HepG2 (cell line): ENCODE measurements at places on chromosomes 5 and 9.

DNA sequence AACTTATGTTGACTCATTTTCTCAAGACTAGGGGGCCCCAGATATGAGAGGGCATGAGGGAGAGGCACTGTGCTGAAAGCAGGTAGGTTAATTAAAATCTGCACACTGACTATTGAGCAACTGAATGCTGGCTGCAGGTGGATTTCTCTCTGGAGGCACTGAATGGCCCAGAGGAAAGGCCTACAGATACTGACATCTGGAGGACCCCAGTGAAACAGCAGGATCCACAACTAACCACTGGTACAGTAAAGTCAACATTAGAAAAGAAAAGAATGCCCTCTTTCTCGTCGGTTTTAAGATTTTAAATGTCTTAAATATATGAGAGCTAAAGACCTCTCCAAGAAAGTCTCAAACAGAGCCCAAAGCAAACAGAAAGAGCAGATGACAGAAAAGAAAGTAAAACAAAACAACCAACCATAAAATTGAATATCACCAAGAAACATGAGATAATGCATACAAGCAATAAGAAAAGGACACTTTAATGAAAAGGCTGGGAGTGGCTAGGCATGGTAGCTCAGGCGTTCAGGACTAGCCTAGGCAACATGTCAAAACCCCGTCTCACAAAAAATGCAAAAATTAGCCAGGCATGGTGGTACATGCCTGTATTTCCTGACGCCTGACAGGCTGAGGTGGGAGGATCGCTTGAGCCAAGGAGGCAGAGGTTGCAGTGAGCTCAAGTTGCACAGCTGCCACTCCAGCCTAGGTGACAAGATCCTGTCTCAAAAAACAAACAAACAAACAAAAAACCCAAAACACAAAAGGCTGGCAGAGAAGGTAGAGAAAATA lies 43.3 kb downstream of the PUM3 start:
- DNase-seq, result peak; percentile 24

- no peak for DNase-seq
These were observed 228.8 kb downstream of the PLK2 start for GRCh38 chr5:58231041-58231440.

- DNase-seq, result no peak
These were observed 52.8 kb downstream of the PTCD2 start for GRCh38 chr5:72372923-72373322.

- DNase-seq, result no peak
These were observed 1056.5 kb upstream of the EDIL3 start for GRCh38 chr5:85441156-85441555.

GRCh38 chr5:56003179-56003578 lies 8.4 kb upstream of the IL6ST start:
- peak; percentile 90 for DNase-seq

- no peak for DNase-seq
These were observed 65.0 kb upstream of the RAPGEF1 start for GRCh38 chr9:131804826-131805225.

DNA sequence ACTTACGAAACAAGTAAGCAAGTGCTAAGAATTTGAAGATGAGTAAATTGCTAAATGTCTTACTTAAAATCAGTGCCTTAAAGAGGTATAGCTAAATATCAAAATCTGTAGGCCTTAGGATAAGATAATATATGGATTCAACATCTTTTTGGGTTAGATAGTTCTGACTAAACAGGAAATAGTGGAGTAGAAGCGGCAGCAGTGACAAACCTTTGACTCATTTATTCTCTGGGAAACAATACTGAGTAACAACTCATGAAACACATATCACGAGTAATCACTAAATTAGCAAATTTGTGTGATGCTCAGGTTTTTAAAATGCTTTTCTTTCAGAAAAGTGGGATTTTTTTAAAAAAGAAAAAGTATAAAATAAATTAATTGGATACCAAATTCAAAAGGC lies 762.1 kb upstream of the TYRP1 start:
- DNase-seq, result no peak

DNA sequence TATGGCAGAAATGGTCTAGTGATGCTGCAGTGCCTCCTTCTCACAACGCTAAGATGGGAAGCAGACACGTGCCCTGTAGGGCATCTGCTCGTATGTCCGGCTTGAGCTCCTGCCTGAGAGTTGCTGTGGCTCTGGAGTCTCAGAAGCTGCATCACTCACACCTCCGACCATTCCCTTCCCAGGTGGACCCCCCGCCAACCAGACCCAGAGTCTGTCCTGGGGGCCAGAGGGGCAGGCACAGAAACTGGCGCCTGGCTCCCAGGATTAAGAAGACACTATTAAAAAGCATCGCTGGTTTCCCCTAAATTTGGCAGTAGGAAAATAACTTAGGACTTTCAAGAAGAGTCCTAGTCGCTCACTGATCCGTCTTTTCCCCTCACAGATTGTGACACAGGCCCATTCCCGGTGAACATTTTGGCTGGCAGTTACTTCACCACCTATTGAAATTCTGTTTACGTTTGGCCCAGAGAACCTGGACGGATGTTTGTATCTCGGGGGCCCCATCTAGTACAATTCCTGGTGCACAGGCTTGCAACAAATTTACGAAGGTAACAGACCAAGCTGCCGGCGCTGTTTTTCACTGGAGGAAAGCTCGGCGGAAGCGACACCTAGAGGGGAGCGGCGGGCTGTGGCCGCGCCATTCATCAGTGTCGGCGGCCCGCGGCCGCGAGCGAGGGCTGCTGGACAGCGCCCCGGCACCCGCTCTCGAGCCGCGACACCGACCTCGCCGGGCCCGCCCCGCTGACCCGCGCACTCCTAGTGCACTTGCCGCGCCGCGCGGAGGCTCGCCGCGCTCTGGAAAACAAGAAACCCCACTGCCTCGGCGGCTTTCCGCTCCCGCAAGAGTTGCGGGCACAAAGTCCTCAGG lies 1.6 kb downstream of the FSTL4 start:
- peak; percentile 23 for DNase-seq

GRCh38 chr5:2256691-2257280 lies 374.1 kb upstream of the IRX4 start:
- DNase-seq, result no peak

GRCh38 chr5:42854795-42855194 lies 43.1 kb upstream of the SELENOP start:
- DNase-seq, result peak; percentile 77

DNA sequence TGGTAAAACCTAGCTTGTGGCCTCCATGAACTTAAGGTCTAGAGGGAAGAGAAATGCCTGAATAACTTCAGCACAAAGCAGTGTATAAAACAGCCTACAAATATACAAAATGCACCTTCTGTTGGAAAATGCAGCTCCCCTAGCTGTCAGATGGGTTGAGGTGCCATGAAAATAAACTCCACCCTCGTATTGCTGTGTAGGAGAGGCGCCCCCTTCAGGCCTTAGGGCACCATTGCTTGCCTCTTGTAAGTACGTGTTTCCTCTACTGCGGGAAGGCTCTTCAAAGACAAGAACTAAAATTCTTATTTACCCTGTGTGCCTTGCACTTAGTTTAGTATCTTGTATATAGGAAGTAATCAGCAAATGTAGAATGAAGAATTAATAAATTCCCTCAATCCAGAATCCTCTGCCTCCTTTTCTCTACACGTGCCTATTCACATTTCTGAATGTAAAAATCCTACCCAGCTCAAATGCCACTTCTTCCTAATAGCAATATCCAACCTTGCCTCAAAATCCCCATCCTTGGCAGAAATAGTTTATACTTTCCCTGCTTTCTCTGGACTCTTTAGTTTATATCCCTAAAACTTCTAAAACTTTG lies 393.7 kb upstream of the PDE4D start:
- DNase-seq, result peak; percentile 69

- DNase-seq, result no peak
These were observed 181.7 kb downstream of the DOCK8 start for GRCh38 chr9:396396-396795.

GRCh38 chr9:69672596-69673310 lies 582 bp upstream of the APBA1 start:
- DNase-seq, result peak; percentile 55

GRCh38 chr9:113356686-113357292 lies 7.4 kb downstream of the BSPRY start:
- no peak for DNase-seq

DNA sequence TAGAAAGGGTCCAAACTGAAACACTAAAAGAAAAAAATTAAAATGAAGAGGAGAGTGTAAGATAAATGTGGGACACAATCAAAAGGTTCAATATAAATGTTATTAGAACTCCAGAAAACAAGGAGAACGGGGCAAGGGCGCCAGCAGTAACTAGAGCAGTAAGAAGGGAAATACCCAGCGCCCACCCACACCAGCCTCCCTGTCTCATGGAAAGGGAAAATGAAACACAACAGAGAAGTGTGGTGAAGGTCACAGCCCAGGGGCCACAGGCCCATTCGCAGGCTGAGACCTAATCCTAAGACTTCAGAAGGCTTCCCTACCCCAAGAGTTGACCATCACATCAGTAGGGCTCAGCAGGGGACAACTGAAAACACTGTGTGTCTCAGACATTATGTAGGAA lies 45.8 kb upstream of the CLK4 start:
- DNase-seq, result no peak

DNA sequence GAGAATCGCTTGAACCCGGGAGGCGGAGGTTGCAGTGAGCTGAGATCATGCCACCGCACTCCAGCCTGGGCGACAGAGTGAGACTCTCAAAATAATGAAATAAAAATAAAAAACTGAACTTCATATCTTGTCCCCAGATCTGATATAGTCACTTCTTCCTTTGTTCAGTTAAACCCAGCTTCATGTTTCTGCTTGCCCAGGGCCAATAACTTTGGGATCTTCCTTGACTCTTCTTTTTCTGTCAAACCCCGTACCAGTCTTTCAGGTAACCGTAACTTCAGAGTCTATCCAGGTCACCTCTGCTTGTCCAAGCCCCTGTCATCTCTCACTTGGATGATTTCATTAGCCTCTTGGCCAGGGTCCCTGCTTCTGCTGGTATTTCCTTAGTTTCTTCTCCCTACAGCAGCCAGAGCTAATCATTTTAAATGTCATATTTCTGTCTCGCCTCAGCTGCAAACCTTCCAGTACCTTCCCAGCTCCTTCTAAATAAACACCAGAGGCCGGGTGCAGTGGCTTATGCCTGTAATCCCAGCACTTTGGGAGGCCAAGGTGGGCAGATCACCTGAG lies 19.7 kb upstream of the ABL1 start:
- no peak for DNase-seq

DNA sequence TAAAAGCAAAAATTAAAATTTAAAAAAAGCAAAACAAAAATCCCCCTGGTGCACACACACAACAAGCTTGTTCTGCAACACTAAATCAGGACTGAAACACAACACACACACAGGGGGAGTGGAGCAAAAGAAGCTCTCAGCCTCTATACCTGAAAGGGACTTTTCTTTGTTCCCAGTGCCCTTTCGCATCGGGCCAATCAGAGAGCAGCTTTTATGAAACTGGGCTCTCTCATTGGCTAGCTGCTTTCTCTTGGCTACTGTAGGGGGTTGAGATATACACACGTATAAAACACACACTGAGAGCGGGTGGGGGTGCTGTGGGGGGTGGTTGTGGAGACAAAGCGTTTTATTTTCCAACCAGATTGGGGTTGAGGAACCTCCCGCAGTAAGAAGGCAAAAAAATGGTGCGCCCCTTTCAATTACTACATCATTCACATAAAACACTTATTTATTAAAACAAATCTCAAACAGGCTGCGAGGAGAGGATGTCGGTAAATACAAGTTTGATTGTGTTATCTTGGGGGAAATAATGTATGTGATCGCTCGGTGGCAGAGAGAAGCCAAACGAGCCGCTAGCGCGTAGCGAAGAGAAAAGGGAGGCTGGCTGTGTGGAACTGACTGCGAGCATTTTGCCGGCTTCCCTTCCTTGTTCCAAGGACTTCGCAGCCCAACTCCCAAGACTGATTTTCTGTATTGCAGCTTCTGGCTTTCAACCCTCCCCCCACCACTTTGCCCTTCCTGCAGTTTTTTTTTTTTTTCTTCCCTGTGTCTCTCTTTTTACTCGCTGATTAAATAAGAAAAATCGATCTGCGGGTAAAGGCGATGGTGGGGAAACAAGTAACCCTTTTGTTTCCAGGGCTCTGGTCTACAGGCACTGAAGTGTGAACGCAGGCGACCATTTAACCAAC lies 2.5 kb upstream of the ZNF608 start:
- DNase-seq, result peak; percentile 81

DNA sequence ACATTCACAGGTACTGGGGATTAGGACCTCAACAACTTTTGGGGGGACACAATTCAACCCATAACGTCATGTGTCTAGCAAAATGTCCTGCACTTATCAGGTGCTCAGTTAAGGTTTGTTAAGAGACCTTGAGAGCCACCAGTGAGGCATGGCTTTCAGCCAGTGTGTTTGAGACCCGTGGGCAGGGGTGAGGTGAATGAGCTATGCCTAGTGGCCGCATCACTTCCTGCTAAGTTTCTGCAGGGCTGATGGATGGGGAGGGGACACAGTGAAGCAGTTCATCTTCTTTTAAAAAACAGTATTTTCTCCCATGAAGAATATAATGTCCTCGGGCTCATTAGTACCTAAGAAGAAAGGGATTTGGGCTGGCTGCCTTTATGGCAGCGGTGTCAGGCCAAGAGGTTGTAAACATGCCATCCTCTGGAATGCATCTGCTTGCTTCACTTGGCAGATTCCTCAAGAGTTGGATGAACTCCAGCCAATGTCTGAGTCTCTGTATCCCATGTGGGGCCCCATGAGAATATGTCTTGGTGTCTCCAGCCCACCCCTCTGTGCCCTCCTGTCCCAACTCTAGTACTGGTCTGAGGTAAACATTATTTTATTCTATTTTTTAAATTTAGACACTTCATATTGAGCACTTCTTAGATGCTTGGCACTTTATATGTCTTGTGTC lies 282.2 kb downstream of the CWC27 start:
- DNase-seq, result no peak

- DNase-seq, result no peak
These were observed 115.7 kb downstream of the PAPPA start for GRCh38 chr9:116269250-116269649.

DNA sequence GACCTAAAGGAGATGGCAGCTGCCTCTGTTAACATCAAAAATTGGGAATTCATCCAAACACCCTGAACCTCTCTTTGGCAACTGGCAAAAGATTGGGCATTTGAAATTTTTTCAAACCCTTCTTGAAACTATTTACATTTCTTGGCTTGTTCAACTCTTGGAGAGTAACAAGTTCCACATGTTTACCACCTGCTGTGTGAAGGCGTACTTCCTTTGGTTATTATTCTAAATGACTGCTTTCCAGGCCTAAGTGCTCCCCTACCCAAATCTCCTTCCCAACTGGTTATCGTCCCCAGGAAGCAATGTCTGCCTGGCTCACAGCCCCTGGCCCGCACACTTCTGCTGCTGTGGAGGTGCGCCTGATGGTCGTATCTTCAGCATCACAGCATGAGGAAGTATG lies 422.7 kb downstream of the DMAC1 start:
- no peak for DNase-seq

GRCh38 chr9:37156205-37156604 lies 35.8 kb downstream of the ZCCHC7 start:
- DNase-seq, result no peak

GRCh38 chr9:107975426-107976010 lies 485.9 kb upstream of the KLF4 start:
- no peak for DNase-seq
